Fibroblast of the conjunctiva (primary cell): ENCODE measurements at places on chromosomes 11 and 22.

- no peak for DNase-seq
These were observed 4.7 kb upstream of the SUSD2 start for GRCh38 chr22:24176630-24177029.

DNA sequence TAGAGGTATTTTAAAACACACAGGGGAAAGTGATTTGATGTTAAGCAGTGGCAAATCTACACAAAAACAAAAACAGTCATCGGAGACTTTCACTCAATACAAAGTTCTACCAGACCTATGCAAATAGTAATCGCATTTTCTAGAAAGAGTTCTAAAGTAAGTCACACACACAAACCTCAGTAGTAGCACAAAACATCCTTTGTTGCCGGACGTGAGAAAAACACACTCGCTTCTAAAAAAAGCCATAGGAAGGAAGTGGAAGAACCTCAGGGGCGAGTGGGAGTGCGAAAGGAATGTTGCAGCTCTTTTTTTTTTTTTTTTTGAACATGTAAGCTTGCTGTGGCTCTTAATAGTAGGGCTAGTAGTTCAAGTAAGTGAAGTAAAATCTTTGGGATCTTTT lies 88.9 kb downstream of the MAML2 start:
- no peak for DNase-seq

DNA sequence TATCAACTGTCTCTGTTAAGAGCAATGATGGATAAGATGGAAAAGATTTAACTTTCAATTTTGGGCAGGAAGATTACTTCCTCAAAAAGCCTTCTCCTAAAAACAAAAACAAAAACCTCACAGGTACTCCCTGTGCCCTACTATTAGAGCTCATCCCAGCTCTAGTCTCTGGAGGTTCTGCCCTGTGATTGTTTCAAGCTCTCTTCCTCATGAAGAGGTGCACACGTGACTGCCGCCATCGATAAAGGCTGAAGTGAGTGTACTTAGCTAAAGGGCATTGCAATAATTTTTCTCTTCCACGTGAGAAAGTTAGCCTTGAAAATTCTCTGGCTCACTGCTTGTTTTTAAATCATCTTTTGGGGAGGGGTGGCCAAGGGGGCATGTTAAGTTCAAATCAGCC lies 36.6 kb downstream of the MPPED2 start:
- no peak for DNase-seq

DNA sequence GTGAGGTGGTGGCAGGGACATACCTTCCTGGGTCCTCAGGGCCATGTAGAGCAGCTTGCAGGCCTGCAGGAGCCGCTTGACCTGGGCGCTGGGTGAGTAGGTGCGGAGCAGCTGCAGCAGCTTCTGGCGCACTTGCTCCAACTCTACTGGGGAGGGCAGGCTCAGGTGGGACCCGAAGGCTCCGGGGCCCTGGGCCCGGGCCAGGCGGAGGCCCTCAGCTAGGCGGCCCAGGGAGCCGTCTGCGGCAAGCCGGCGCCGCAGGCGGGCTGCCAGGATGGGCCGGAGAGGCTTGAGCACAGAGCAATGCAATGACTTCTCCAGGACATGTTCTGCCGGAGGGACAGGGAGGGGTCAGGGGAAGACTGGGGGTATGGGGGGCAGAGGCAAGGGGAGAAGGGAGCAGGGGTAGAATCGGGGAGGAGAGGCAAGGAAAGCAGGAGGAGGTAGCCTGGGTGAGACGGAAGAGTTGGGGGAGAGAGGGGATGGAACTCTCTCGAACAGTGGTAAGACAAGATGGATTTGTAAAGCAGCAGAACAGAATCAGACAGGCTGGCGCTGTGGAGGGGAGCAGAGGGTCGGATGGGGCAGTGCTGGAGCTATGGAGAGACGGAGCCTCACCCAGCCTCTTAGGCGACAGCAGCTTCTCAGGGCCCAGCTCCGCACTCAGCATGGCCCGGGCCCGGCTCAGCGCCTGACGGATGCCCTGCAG lies 2.2 kb downstream of the RIN1 start:
- no peak for DNase-seq

DNA sequence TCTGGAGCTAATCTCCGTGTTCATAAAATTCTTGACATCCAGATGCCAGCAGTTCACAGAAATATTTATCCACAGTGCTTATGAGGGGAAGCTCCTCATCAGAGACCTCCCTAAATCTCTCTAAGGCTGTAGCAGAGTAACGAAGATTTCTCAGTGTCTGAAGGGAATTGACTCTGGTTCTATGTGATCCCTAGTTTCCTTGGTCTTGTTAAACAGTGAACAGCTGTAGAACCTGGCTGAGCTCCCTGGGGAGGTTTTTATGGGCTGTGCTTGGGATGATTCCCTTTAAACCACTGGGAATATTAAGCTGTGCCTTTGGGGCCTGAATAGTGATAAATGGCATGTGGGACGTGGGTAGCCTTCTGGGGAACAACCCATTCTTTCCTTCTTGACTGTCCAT lies 43.7 kb upstream of the ARHGAP20 start:
- no peak for DNase-seq

DNA sequence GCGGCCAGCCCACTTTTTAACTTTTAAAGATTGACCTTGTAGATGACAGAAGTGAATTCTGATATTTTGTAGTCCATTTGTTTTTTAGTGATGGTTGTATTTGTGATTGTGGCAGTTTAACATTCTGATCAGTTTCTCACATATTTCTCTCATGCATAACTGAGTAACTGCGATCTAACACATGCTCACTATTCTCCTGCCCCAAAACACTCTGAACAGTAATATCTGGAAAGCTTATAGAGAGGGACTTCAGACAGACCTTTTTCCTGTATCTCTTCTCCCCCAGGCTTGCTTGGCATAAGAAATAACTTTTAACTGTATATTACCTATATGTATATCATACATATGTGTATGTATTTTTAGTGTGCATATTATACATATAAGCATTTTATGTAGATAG lies 37.3 kb upstream of the MYO18B start:
- no peak for DNase-seq

DNA sequence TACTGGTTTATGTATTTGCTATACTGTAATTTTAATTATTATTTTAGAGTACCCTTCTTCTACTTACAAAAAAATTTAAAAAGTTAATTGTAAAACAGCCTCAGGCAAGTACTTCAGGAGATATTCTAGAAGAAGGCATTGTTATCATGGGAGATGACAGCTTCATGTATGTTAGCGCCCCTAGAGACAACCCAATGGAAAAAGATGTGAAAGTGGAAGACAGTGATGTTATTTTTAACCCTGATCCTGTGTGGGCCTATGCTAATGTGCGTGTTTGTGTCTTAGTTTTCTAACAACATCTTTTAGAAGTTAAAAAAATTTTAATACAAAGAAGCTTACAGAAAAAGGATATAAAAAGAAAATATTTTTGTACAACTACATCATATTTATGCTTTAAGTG lies 205.0 kb downstream of the FAM76B start:
- DNase-seq, result no peak

- DNase-seq, result no peak
These were observed 2.0 kb upstream of the TBX10 start for GRCh38 chr11:67641338-67642172.

- no peak for DNase-seq
These were observed 526 bp downstream of the TPST2 start for GRCh38 chr22:26589367-26589844.

DNA sequence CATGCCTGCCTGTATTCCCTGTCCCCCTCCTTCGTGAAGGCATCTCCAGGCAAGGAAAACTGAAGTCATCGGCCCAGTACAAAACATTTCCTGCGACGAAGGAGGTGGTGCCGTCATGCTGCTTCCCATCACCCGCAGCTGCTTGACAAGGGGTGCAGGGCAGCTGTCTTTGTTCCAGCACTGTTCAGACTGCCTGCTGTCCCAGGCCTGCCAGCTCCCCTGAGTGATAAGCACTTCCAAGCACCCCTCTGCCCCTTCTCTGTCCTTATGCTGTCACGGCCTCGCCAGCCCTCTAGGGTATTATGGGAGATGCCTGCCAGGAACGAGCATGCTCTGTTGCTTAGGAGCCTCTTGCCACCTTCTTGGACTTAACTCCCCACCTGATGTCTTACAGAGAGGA lies 37.1 kb upstream of the BSX start:
- no peak for DNase-seq

- no peak for DNase-seq
These were observed 14.5 kb downstream of the MYH9 start for GRCh38 chr22:36373258-36373579.

GRCh38 chr11:35192347-35192746 lies 53.4 kb downstream of the CD44 start:
- DNase-seq, result no peak

DNA sequence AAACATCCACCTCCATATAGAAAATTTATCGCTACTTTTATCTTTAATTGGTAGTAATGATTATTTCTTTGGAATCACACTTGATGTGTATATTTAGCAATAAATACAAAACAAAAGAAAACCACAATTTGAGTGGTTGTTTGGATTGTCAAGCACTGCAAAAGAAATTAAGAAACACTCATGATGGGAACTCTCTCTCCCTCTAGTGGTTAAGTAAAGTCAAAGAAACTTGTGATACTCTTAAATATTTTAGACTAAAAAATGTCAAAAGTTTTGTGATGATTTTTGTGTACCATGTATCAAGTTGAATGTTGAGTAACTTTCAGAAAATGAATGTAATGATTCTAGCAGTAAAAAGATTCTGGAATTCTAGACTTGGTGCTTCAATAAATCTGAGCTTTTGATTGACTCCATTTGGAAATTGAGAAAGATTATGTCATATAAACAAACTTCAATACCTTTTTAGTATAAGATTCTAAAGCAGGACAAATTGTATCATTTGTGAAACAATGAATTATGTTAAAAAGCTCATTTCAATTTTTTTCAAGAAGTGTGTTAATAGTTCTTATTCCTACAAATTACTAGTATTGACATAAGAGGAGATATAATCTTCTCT lies 20.8 kb downstream of the MUC15 start:
- DNase-seq, result peak; percentile 55

DNA sequence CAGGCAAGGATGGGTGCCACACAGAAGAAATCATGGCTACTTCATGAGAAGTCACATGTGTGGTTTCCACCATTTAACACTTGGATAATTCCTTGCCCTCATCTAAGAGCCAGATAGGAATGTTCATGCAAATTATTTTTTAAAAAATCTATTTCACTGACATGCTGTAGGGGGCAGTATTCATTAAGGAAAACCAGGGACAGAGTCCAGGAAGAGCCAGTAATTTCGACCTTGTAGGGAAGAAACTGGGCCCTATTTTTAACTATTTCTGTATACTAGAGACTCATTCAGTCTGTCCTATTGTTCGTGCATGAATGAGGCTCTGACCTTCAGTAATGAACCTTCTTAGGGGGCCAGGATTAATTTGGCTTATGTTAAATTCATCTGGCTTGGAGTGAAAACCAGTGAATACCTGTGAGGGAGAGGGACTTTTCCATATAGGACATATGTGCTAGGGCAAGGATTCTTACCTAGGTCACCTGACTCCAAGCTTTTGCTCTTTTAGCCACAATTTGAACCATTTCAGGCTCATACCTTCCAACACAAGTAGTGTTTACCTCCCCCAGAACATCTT lies 192.7 kb downstream of the NAV2 start:
- peak; percentile 53 for DNase-seq

DNA sequence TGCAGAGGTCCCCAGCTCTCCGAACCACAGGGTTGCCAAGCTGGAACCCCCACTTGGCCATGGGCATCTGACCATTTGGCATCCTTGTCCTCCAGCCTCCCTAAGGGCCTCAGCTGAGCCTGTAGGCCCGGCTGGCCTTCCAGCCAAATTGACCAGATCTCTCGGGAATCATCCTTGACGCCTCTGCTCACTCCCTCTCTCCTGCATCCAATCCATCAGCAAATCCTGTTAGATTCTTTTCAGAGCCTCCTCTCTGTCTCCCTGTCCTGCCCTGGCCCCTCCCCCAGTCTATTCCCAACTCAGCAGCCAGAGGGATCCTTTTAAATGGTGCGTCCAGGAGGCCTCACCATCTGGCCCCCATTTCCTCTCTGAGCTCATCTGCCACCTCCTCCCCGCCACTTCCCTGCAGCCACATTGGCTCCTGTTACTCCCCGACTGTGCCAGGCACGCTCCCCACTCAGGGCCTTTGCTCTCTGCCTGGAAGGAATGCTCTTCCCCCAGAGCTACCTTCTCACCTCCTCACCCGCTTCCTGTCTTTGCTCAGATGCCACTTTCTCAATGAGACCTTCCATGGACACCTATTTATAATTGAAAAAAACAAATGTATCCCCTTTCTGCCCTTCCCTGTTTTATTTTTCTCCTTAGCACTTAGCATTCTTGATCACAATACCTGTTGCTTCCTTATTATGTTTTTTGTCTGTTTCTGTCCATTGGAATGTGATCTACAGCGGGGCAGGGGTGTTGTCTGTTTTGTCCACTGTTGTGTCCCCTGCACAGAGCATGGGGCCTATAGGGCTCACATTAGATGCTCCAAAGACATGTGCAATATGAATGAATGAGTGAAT lies 78.1 kb downstream of the NFAM1 start:
- no peak for DNase-seq

DNA sequence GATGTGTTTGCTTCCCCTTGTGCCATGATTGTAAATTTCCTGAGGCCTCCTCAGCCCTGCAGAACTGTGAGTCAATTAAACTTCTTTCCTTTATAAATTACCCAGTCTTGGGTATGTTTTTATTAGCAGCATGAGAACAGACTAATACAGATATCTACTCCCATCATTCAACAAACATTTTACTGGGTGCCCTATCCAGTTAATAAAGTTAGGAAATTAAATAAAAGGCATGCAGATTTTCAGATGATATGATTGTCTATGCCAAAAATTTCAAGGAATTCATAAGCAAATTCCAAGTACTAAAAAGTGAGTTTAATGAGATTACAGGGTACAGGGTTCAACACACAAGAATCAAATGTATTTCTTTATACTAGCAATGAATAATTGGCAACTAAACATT lies 33.5 kb upstream of the LIN7C start:
- DNase-seq, result no peak

DNA sequence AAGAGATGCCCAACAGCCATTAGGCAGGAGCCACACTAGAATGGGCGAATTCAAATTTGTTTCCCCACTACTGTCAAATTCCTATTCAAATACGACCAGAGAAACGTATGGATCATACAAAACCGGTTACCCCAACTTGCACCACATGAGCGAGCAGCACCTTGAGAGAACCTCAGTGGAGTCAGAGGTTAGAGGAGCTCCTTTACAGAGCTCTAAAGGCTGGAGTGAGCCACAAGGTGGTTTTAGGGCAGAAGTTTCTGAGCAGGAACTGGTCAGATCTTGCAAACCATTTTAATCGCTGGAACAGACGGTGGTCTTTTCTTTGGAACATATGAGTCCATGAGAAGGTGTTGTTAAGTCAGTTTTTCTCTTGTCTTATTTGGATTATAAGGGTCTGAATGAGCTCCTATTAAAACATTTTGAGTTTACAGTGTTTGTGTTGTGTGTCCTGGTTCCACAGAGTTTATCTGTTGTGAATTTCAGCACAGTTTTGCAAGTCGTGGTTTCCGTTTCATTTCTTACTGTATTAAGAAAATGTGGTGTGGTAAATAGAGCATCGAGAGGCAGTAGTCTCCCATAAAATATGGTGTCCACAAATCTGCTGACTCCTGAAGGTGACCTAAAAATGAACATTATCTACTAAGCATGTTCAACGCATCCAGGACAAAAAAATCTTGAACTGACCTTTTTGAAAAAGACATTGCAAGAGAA lies 471.7 kb downstream of the NTM start:
- no peak for DNase-seq
